Smooth muscle cell of the pulmonary artery (primary cell): ENCODE measurements at places on chromosomes 1 and 21. TPM values are rescaled to one million over a fixed set of nuclear protein-coding genes. Genes with fewer than 3 reads are reported as not detected.

GBP7 gene
- total RNA-seq, result not detected in 2 replicates

ELF3 gene
- 0.20 and 2.2 TPM in 2 replicates for total RNA-seq

SELL gene
- total RNA-seq, result 0.39 TPM in 1 of 2 replicates, not detected in the other

RXRG gene
- 0.03 TPM in 1 of 2 replicates, not detected in the other for total RNA-seq

CFAP74 gene
- total RNA-seq, result not detected in 2 replicates

ATP1A1 gene
- total RNA-seq, result 221 and 245 TPM in 2 replicates

CPTP gene
- total RNA-seq, result 14.2 and 14.7 TPM in 2 replicates

FBXO2 gene
- 1.4 and 3.4 TPM in 2 replicates for total RNA-seq

KLHL12 gene
- total RNA-seq, result 30.2 and 36.0 TPM in 2 replicates

SKI gene
- 51.5 and 59.6 TPM in 2 replicates for total RNA-seq

SMAP2 gene
- total RNA-seq, result 17.3 and 24.0 TPM in 2 replicates

SH2D1B gene
- total RNA-seq, result not detected in 2 replicates

BTBD8 gene
- 2.1 and 6.9 TPM in 2 replicates for total RNA-seq

HLX gene
- total RNA-seq, result 4.9 and 10.6 TPM in 2 replicates

LCK gene
- total RNA-seq, result not detected in 2 replicates

OR2L5 gene
- total RNA-seq, result not detected in 2 replicates

TRABD2B gene
- total RNA-seq, result 0.10 and 0.59 TPM in 2 replicates

LCE3E gene
- total RNA-seq, result not detected in 2 replicates

CFAP141 gene
- not detected in 2 replicates for total RNA-seq

SYPL2 gene
- total RNA-seq, result 0.56 and 0.91 TPM in 2 replicates

RYR2 gene
- under 0.01 TPM in 1 of 2 replicates, not detected in the other for total RNA-seq

SELP gene
- total RNA-seq, result 0.07 and 0.13 TPM in 2 replicates

RXFP4 gene
- 0.07 TPM in 1 of 2 replicates, not detected in the other for total RNA-seq

SPTA1 gene
- total RNA-seq, result under 0.01 and 0.10 TPM in 2 replicates

GFI1 gene
- total RNA-seq, result 0.07 and 0.17 TPM in 2 replicates

MX2 gene
- 2.2 and 3.3 TPM in 2 replicates for total RNA-seq

MATN1 gene
- total RNA-seq, result 0.20 TPM in 1 of 2 replicates, not detected in the other

F3 gene
- total RNA-seq, result 22.9 and 114 TPM in 2 replicates

CCDC30 gene
- total RNA-seq, result 1.4 and 1.9 TPM in 2 replicates

TMCC2 gene
- total RNA-seq, result 2.7 and 3.3 TPM in 2 replicates

CALML6 gene
- 0.46 and 0.66 TPM in 2 replicates for total RNA-seq

SIM2 gene
- under 0.01 and 0.13 TPM in 2 replicates for total RNA-seq
